NCI-H2171 treated with DMSO at 0.1 percent for 48 hours (cell line): ENCODE measurements at places on chromosomes 2 and 18.

DNA sequence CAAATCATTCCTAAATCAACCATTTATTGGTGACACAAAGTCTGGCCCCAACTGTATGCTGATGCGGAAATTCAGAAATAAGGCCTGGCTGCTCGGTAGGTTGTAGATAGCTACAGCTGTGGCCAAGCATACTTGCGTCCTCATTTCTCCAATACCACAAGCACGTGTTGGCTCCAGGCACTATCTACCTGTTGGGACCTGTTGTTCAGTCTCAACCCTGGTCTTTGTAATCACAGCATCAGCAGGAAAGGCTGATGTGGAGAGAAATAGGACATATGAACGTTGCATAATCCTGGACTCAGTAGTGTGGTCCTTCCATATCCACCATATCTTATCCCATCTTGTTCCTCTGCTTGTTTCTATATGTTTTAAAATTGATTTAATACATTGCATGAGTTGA lies 212.6 kb downstream of the PMAIP1 start:
- no peak for DNase-seq

- peak; percentile 92 for DNase-seq
These were observed 333.3 kb upstream of the ACVR2A start for GRCh38 chr2:147511491-147511948.

- DNase-seq: no peak
These were observed 117.3 kb downstream of the TTC27 start for GRCh38 chr2:32745191-32745590.

- no peak for DNase-seq
These were observed 2.1 kb upstream of the B3GNT7 start for GRCh38 chr2:231393149-231394131.

DNA sequence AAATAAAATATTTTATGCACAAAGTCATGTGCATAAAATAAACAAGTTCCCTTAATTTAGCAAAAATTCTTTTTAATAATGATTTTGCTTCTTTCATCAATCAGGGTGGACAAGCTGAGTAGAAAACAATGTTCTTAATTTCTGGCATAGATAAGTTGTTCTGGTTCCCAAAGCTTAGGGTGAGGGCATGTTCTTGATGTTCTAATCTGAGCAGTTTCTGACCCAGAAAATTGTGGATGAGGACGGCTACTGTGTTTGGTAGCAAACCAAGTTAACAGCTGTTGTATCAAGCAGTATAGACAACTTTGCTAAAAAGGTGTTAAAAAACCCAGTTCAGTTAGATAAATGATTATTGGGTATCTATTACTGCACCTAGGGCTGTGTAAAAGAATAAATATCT lies 158.9 kb downstream of the PDE1A start:
- DNase-seq: no peak

- DNase-seq: no peak
These were observed at the start of gene CXCR1 for GRCh38 chr2:218166791-218167190. TSS of gene CXCR1 (minus strand) at chr2:218166962. CDS start at chr2:218165211, 1,751 bp downstream.

- no peak for DNase-seq
These were observed 1337.0 kb upstream of the FAM98A start for GRCh38 chr2:34936089-34936488.
